Activated T-cell treated with anti-CD3 and anti-CD28 coated beads for 1 hour (primary cell): ENCODE measurements at places on chromosomes 2 and 18.

DNA sequence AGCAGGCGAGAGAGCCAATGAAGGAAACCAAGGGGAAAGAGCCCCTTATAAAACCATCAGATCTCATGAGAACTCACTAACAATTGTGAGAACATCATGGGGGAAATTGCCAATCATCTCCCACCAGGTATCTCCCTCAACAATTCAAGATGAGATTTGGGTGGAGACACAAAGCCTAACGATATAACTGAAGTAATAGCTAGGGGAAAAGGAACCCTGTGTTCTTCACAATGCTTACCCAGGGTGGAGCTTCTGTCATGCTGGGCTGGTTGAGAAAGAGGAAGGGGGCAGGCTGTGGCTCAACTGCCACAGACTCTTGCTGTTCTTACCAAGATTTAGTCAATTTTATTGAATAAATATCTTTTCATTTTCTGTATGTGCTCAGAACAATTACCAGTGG lies 392.1 kb upstream of the HS6ST1 start:
- DNase-seq, result no peak

GRCh38 chr2:199315299-199316179 lies 142.2 kb downstream of the SATB2 start:
- DNase-seq, result no peak

- no peak for DNase-seq
Measured at GRCh38 chr2:195477248-195477995, 179.6 kb upstream of the SLC39A10 start.

DNA sequence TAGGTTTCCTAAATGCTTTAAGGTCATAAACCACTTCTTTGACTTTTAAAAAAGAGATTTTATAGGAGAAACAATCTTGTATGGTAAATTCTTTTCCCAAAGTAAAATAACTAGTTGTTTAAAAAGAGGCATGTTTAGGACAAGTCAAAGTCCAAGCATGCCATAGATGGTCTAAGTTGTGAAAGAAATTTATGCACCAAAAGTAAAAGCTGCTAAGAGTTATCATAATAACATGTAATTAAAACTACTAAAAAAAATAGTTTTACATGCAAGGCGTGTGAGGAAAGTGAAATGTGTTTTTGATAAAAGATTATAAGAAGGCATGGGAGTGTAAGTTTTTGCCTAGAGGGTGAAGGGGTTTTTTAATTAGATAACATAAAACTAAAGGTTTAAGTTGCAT lies 22.5 kb downstream of the FAM210A start:
- DNase-seq, result no peak

GRCh38 chr2:127575185-127575765 lies 39.8 kb downstream of the MYO7B start:
- DNase-seq, result no peak

DNA sequence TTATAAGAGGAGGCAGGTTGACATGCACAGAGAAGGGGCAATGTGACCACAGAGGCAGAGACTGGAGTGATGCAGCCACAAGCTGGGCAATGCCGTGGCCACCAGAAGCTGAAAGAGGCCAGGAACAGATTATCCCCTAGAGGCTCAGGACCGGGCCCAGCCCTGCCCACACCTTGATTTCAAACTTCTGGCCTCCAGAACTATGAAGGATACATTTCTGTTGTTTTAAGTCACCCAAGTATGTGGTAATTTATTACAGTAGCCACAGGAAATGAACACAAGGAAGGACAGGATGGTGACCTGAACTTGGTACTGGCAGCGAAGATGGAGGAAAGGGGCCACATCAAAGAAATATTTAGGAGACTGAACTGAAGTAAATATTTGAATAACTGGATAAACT lies 66.8 kb upstream of the RIOK3 start:
- no peak for DNase-seq

GRCh38 chr18:60892855-60893254 lies 440.4 kb upstream of the CDH20 start:
- no peak for DNase-seq

DNA sequence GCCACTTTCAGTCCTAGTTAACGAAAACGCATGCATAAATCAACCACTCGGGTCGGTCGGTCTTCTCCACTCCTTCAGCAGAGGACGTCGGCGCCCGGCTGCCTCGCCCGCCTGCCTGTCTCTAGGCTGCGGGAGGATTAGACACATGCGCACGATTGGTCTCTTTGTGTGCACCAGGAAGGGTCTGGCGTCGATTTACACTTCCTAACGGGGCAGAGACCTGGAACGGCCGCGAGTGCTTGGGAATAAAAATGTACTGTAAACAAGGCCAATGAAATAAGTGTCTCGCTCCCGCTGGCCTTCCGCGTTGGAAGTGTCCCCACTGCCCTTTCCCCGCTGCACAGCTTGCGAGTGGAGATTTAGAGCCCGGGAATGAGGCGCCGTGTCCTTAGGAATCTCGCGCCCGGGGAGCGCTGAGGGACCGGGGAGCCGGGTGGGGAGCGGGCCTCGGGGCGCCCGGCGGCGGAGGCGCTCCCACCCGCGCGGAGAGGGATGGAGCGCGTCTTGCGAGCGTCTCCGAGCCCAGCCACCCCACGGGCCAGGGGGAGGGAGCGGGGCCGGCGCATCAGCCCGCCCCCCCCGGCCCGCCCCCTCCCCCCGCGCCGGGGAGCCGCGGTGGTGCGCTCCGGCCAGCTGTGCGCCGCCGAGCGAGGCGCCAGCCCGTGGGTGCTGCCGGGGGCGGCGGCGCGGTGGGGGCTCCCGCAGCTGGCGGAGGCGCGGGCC lies at the start of gene DOK6:
TSS of gene DOK6 (plus strand) at position 636 of the 723 bp plus-strand sequence.
- DNase-seq, result no peak

DNA sequence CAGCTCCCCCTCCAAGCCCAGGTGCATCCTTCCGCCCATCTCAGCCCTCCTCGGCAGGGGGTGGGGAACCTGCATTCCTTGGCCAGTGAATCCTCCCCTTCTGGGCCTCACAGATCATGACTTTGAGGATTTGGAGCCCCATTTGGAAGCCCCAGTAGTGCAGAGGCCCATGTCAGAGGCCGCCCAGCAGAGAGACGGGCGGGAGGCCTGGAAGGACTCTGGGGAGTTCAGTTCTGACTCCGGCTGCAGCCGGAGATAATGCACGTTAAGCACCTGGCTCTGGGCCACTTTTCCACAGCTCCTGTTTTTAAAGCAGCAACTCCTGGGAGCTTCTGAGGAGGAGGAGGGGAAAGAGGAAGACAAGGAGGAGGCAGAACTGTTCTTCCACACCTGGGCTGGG lies 14.9 kb downstream of the ATOH8 start:
- DNase-seq, result no peak

DNA sequence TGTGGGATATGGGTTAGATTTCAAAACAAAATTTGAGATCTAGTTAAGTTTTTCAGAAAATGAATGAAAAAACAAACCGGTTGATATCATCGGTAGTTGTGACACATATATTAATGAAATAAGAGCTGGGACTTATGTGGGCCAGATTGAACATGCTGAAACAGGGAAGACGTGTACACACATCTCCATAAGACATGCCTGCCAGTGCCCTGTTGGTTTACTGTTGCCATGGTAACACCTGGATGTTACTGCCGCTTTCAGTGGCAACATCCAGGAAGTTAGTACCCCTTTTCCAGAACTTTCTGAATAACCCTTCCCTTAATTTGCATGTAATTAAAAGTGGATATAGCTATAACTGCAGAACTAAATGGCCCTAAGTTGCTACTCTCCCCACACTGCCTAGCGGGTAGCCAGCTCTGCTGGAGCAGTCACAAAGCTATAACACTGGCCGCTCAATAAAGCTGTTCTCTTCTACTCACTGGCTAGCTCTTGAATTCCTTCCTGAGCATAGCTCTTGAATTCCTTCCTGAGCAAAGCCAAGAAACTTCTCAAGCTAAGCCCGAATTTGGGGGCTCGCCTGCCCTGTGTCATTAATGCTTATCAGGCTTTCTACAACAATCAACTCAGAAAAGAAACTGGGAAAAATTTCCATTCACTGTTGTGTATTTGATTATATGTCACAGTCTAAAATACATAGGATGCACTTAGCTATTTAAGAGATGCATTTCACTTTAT lies 776.3 kb upstream of the CDH7 start:
- DNase-seq, result no peak

- no peak for DNase-seq
Measured at GRCh38 chr2:10489842-10490555, 41.9 kb upstream of the ODC1 start.

DNA sequence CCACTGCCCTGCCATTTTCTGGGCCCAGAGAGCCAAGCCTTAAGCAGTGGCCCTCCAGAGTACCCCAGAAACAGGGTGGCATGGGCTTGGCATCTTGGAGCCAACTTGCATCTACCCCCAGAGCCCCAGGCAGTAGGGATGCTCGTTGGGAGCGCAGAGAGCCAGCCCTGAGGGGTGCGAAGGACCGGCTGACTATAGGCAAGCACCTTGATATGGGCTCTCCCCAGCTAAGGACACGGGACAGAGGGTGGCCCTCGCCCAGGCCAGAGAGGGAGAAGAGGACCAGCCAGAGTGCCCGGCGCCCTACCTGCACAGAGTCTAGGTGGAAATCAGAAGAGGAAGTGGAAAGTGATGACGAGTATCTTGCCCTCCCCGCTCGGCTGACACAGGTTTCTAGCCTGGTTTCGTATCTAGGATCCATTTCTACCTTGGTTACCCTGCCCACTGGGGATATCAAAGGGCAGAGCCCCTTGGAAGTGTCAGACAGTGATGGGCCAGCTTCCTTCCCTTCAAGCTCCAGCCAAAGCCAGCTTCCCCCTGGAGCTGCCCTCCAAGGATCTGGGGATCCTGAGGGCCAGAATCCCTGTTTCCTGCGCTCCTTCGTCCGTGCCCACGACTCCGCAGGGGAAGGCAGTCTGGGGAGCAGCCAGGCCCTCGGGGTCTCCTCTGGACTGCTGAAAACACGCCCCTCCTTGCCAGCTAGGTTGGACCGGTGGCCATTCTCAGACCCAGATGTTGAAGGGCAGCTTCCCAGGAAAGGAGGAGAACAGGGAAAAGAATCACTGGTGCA lies 16.2 kb downstream of the CEP68 start:
- DNase-seq, result no peak

- DNase-seq, result no peak
Measured at GRCh38 chr2:180004731-180005130, 2.4 kb downstream of the CWC22 start.

GRCh38 chr2:21228041-21228895 lies 104.5 kb downstream of the TDRD15 start:
- DNase-seq, result no peak

DNA sequence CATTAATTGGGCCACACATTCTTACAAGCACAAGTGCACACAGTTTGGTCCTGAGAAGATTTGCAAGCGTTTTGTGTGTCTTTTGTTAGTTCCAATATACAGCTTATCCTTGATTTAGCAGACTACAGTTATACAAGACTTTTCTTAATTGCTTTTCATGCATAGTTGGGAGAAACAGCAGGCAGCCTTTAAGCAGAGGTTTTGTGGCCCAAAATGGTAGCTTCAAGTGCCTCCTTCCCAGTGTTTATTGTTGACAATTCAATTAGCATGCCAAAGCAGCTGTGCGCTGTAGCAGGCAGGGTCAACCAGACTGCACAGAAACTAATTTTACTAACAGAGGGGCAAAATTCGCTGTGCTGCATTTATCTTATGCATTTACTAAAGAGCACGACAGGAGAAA lies 47.5 kb downstream of the FRZB start:
- DNase-seq, result no peak

GRCh38 chr2:66582987-66583880 lies 148.3 kb downstream of the MEIS1 start:
- DNase-seq, result no peak

GRCh38 chr18:79548077-79548450 lies 131.5 kb upstream of the CTDP1 start:
- DNase-seq, result no peak

DNA sequence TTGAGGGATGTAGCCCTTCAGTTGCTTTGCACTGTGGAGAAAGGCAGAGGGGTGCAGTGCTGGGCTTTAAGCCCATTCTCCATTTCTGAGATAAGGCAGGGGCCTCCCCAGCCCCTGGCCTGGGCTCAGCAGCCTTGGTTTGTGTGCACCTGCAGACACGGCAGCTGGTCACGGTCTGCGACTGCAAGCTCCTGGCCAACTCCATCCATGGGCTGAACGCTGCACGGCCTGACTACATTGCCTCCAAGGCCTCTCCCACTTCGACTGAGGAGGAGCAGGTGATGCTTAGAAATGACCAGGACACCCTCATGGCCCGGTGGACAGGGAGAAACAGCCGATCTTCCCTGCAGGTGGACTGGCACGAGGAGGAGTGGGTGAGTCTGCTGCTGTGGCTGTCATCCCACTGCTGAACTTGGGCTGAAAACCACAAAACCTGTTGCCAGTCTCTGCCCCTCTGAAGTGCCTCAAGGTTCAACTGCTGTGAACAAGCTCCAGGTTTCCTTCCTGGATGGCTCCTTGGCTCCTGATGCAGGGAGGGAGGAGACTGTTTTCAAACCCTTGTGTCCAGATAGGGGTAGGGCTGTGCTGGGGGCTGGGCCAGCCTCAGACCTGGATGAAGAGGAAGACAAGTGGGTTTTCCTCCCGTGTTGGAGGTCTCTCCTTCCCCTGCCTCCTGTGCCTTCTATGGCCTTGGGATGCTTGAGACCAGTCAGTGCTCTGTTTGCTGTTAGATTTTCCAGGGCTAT lies 54.0 kb downstream of the COA5 start:
- no peak for DNase-seq

DNA sequence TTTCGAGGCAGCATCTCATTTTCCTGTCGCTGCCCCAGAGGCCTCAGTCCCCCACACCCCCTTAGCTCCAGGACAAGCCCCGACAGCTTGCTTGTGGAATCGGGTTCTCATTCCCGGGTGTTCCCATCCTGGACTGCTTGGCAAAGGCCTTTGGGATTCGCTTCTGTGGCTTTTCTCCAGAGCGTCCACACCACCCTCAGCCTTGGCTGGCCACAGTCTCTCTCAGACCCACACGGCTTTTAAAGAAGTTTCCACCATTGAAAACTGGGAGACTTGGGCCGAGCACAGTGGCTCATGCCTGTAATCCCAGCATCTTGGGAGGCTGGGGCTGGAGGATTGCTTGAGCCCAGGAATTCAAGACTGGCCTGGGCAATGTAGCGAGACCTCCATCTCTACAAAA lies 2.7 kb downstream of the ESPNL start:
- DNase-seq, result no peak

DNA sequence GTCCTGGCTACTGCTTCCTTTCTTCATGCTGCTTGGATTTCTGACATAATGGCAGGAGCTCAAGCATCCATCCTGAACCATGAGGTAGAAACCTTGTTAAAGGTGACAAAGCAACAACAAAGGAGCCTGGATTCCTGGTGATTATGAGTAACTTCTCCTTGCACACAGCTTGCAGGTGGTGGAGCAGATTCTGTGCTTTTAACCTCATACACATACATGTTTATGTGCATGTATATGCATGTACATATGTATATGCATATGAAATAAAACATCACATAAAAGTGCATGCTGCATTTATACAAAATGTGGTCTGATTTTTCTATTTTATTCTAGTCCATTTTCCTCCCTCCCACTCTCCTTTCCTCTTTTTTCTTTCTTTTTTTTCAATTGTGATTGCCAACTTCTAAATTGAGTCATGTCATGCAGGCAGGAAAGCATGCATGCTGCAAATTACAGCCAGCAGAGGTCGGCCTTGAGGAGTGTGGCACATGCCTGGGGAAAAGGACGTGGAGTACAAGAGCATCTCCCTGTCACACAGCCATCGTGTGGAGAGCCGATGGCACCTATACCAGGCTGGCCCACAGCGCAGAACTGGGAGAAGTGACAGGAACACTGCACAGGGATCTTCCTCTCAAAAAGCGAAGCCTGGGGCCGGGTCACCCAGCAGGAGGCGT lies 17.9 kb downstream of the LCT start:
- no peak for DNase-seq
